Mucosa of descending colon (tissue), 3 donors: ENCODE measurements at places on chromosomes 1 and 21. TPM values are rescaled to one million over a fixed set of nuclear protein-coding genes. Genes with fewer than 3 reads are reported as not detected.

The ARTN gene
- total RNA-seq, result 6.9 TPM

The CACNA1S gene
- not detected for total RNA-seq

The ARF1 gene
- total RNA-seq, result 339 TPM

The SYCP1 gene
- not detected for total RNA-seq

The PDZK1 gene
- total RNA-seq, result 1.1 TPM

- no peak for DNase-seq
Measured at GRCh38 chr1:177164380-177165068, at the start of gene ASTN1. TSS of gene ASTN1 (minus strand) at chr1:177164712. CDS start at chr1:177164676, 36 bp downstream.

DNA sequence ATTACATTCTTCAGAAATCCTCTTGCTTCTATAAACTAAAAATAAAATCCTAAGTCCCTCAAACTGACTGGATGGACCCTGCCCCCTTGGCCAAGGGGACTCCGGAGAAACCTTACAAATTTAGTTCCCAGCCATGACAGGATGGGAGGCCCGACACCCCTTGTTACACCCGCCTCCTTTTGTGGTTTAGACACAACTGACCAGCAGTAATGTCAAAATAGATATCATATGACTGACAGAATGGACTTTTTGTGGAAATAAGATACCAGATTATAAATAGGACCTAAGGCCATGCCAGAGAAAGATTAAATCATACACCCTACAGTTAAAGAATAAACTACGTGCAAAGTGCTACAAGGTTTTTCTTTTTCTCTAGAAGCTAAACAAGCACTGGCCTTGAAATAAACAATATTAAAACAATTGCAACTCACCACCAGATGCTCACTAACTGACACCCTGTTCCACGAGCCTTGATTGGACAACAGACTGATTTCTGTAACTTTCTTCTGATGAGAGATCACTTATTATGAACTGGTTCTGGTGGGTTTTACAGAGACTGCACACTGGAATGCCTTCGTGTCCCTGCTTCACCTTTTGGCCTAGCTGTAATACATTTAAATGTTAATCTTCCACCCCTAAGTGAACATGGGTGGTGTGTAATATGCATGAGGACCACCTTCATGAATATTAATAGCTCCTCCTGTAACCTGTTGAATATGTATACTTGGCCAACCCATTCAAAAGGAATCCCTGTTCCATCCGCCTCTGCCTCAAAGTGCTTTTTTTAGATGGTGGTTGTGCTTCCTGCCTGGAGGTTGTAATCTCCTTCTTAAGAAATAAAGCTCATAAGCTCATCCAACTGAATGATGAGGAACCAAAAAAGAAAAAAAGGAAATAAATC, 99.6 kb downstream of the ODF2L start:
- no peak for DNase-seq

- no peak for DNase-seq
Measured at GRCh38 chr1:59917026-59917784, 9.4 kb downstream of the CYP2J2 start.

- DNase-seq, result no peak
Measured at GRCh38 chr1:178291166-178291565, 197.3 kb downstream of the RASAL2 start.

GRCh38 chr1:20376880-20377494, 86.3 kb downstream of the VWA5B1 start:
- peak; percentile 67 for DNase-seq

DNA sequence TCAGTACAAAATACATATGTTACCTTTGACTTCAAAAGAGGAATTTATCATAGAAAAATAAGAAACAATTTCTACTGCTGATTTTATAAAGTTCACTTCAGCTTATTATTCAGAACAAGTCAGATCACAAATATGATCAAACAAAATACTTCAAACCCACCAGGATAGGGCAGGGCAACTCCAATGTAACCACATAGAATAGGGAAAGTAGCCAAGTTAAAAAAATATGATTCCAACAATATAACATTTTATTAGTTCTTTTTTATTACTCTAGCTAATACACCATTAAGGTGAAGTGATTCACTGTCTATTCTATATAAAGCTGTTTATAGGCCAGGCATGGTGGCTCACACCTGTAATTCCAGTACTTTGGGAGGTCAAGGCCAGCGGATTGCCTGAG, 54.6 kb upstream of the ZNHIT6 start:
- DNase-seq, result no peak

DNA sequence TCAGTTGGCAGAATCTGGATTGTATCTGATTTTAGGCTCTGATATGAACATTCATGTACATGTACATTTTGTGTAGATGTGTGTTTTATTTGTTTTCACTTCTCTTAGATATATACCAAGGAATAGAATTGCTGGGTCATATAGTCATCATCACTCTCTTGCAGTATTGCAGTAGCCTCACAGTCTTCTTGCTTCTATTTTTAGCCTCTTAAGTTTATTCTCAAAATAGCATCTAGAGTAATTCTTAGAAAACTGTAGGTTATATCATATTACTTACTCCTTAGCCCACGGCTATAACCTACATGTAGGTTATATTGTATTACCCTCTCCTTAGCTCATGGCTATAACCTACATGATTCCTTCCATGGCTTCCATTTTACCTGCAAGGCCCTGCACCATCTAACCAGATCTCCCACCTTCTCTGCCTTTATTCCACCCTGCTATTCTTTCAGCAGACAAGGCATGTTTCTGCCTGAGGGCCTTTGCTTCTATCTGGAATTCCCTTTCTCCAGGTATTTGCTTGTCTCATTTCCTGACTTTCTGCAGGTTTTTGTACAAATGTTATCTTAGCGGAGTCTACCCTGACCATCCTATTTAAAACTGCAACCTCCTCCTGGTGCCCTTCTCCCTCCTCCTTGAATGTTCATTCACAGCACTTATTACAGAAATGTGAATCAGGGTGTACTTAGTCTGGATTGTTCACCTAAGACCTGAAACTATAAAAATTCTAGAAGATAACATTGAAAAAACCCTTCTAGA, 109.0 kb upstream of the ETV3 start:
- no peak for DNase-seq

DNA sequence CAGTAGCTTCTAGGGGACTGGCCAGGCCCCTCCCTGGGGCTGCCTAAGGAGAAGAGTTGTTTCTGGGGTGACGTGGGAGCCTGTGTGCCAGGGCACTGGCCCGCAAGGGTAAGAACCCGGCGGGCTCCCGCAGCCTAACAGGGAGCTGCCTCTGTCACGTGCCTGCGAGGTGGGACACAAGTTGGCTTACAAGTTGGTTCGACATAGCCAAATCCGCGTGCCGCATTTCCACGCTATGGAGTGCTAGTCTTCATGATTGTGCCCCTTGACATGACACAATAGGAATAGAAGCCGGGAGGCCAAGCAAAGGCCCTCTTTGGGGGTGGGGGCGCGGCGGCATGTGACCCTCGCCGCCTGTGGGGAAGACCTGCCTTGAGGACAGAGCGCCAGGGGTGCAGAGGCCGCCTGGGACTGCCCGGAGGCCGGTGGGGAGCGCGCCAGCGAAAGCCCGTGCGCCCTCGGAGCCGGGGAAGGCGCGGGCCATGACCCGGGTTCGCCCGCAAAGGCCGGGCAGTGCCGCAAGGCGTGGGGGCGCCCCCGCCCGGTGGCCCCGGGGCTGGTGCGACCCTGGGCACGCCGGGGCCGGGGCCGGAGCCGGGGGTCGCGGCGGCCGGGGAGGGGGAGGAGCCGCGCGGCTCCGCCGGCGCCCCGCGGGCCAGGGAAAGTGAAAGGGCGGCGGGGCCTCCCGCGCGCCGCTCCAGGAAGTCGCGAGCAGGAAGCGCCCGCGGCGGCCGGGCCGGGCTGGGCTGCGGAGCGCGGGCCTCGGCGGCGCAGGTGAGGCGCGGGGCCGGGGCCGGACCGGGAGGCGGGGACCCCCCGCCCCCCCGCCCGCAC, at the start of gene SLC37A1:
Gene SLC37A1 (plus strand): TSS at position 702 of the 834 bp plus-strand sequence. CDS start 4,603 bp downstream, outside the sequence.
- DNase-seq, result peak; percentile 67
